IPS DF 6.9 (cell line): ENCODE measurements at places on chromosomes 6 and 20.

DNA sequence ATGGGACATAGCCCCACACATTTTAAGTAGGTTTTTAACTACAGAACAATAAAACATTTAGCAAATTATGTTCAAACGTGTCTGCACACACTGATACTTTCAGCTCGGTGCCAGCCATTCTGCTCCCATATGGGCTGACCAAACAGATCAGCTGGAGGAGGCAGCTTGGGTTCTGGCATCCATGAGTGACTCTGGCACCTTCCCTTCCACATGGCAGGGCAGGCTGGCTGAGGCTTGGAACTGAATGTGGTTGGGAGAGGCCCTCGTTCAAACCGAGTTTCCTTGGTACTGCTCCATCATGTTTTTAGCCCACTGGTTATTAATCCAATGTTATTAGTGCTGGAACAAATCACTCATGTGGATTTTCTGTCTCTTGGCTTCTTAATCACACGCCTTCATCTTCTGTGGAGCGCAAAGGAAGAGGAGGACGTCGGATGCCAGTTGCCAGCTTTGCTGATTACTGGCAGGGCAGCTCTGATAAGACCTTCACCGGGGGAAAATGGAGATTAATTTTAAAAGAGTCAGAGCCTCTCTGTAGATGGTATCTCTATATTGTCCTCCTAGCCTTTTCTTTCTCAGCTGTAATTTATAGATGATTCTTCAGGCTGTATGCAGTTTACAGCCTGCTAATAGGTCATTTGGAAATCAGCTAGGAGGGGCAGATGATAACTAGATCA is 93.1 kb upstream of the TIAM2 start:
- DNase-seq, result no peak

GRCh38 chr6:115004204-115004603 is 661.4 kb upstream of the HS3ST5 start:
- DNase-seq, result no peak

GRCh38 chr20:14957402-14957801 is 620.0 kb upstream of the FLRT3 start:
- no peak for DNase-seq

DNA sequence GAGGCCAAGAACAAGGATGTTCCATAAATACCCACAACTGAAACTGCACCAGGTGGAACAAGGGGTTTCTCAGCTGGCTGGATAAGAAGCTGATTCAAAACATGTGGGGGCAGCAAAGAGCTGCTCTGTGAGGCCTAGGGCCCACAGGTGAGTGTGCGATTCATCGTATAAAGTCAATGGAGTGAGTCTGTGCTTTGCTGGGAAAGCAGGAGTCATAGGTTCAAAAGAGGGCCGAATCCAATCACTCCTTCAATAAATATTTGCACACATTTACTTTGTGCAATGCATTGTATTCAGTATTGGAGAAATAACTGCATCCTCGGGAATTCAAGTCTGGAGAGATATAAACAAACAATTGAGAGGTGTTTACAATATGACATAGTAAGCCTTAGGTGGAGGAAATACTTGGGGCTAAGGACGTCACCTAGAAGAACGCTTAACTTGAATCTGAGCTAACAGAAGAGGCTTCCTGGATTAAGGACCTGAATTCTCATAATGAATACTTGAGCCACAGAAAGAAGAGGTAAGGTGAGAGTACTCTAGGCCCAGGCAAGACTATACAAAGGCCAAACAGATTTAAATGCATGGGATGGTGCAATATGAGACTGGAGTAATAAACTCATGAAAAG is 83.7 kb upstream of the TMEM30A start:
- DNase-seq, result no peak

DNA sequence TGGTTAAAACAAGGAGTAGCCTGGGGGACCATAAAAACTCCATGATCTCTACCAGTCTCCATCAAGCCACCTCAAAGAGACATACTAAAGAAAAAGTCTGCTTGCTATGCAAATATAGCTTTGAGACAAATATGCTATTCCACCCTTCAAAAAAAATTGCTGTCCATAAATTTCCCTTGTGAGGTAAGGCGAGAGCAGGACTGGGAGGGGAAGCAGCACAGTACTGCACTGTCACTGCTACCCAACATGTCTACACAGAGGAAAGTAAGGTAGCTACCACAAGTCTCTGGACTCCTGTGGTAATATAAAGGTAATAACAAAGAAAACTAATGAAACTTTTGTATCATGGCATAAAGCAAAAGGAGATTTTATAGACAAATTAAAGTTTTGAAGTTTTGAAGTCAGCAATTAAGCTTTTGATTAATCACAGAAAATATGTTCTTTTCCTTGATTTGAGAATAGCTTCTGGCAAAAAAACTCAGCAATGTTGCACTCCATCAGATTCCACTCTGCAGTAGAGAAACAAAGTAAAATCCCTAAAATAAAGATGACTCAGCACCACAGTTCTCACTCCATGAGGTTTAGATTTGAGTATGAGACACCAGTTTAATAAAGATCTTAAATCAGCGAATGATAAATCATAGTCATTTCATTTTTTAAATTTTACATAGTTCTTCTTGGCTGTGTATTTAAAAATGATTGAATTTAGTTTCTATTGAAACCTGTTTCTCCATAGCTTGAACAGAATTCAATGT is 602.4 kb downstream of the COL12A1 start:
- no peak for DNase-seq

GRCh38 chr6:30614843-30615218 is 2.2 kb downstream of the PPP1R10 start:
- DNase-seq, result peak; percentile 94

- no peak for DNase-seq
Observed at GRCh38 chr6:151018911-151019782, 153.6 kb downstream of the MTHFD1L start.

GRCh38 chr6:150230164-150230561 is 87.3 kb downstream of the PPP1R14C start:
- DNase-seq, result no peak

DNA sequence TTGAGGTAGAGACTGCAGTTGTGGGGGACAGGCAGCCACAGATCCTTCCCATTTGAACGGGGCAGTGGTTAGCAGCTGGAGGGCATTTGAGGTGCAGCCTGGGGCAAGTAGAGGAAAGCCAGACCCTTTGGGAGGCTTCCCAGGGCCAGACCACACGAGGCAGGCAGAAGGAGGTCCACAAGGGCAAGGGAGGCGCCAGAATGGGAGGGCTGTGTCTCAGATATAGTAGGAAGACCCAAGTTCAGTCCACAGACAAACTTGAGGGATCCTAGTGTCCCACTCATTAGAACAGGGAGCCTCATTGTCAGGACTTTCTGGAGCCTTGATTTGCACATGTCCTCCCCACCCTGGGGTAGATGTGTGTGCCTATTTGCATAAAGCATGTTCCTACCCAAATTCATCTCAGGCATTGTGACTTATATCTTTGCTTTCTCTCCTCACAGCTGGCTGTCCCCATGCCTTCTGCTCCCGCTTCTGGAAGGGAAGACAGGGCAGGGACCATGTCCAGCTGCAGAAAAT is 166.0 kb downstream of the VEGFA start:
- no peak for DNase-seq

DNA sequence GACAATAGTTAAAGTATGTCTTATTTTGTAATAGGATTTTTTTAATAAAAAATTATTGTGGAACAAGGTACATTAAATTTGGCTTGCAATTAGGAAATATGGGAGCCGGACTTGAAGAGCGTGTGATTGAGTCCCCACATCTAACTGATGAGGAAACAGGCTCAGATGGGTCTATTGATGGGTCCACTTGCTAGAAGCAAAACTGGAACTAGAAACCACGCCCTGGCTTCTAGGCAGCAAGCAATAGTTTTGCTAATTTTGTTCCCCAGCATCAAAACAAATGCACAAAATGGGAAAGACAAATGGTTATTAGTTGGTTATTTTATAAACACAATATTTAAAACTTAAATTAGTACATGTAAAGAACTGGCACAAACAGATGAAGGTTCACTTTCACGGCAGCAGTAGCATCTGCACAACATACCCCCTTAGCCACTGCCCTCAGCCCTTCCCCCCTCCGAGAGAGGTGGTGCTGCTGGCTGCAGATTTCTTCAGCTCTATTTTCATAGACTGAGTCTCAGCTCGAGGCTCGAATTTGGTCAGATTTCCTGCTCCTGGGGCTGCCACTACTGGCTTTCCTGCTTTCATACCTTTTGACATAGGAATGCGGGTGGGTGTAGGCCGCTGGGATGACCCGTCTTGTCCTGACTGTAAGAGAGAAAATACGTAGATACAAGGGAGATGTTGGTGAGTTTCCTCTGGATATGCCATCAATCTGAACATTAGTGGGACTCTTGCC is 23.8 kb upstream of the TMEM30A start:
- DNase-seq, result no peak

DNA sequence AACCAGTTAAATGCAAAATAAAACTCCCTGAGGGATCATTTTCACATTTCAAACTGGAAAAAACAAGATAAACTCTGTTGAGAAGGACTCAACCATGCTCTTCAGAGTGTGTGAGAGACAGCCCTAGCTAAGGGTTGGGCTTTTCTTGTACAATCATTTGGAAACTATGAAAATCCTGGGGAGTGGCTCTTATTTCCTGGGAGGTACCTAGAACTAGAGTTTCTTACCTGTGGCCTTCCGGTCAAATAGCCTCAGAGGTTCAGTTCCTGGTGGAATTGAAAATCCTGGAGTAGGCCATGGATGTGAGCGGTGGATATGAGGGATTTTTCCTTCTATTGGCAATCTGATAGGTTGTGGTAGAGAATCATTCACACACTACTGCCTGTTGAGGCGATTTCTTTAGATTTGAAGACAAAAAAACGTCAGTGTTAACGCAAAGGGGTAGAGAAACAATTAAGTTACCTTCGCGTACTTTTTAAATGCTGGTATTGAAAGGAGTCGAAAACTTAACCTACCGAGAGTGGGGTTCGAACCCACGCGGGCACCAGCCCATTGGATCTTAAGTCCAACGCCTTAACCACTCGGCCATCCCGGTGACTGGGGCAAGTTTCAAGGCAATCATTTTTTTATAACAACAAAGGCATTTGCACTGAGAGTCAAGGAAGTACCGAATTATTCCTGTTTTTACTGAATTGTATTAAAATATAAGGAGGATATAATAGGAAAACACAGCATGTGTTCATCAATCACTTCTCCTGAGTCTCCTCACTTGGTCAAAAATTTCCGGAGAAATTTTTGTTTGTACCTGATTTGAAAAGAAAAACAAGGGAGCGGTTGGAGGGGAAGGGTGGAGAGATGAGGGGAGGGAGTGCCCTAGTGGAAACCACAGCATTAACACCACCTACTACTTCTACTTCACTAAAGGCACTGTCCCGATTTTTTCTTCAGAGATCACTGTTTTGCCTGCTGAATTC is 191.3 kb downstream of the OR2B2 start:
- DNase-seq, result peak; percentile 75

DNA sequence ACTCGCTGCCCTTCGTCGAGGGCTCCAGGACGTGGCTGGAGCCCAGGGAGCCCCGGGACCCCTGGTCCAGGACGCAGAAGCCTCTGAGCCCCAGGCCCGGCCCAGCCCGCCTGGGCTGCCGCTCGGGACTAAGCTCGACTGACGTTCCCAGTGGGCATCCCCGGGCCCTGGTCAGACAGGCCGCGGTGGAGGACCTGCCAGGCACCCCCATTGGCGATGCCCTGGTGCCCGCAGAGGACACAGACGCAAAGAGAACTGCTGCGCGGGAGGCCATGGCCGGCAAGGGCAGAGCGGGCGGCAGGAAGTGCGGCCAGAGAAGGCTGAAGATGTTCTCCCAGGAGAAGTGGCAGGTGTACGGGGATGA is 28.9 kb downstream of the ZNF831 start:
- no peak for DNase-seq
